Nephron progenitor cell (in vitro differentiated cells): ENCODE measurements at places on chromosomes 6 and 20.
A peak's percentile ranks its signal among the peaks of the same experiment; 100 is the strongest.

GRCh38 chr6:127403636-127404035 is 55.6 kb downstream of the KIAA0408 start:
- DNase-seq = no peak

GRCh38 chr6:151675746-151676459 is 131.6 kb upstream of the ESR1 start:
- peak; percentile 63 for DNase-seq

DNA sequence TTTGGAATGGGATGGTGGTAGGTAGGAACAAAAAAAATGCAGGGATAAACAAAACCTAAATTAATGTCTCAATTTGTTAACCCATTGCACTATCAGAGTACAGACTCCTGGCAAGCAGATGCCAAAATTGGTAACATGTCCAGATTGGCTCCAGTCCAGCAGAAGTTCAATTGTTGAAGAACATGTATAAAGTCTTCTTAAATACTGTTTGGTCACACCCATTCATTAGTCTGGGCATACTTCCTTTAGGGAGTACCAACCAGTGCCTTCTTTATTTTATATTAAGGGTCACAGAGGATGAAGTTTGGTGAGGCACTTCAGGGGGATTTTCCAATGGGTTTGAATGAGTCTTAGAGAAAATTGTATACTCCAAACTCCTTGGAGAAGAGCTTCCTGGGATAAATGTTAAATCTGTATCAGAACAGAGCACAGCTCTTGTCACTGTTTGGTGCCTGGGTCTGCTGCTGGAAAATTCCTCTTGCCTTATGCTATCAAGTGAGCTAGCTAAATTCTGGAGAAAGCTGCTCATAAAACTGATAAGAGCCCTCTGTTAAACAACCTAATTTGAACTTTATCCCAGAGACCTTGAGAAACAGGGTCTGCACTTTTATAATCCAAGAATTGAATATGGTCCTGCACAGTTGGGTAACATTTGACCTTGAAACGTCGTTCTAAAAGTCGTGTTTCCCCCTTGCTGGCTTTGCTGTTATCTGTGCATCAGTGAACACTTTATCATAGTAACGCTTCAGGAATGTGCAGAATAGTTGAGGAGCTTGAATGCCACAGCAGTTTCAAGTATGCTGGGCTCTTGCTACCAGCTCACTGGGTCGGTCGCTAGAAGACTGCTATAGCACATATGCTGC is 334.1 kb upstream of the CITED2 start:
- no peak for DNase-seq

- no peak for DNase-seq
These were observed 766 bp upstream of the TINAG start for GRCh38 chr6:54307439-54307910.

GRCh38 chr6:159595173-159595572 is 97.9 kb downstream of the SOD2 start:
- DNase-seq = no peak

- no peak for DNase-seq
These were observed 9.9 kb downstream of the SMOC2 start for GRCh38 chr6:168450917-168451316.

DNA sequence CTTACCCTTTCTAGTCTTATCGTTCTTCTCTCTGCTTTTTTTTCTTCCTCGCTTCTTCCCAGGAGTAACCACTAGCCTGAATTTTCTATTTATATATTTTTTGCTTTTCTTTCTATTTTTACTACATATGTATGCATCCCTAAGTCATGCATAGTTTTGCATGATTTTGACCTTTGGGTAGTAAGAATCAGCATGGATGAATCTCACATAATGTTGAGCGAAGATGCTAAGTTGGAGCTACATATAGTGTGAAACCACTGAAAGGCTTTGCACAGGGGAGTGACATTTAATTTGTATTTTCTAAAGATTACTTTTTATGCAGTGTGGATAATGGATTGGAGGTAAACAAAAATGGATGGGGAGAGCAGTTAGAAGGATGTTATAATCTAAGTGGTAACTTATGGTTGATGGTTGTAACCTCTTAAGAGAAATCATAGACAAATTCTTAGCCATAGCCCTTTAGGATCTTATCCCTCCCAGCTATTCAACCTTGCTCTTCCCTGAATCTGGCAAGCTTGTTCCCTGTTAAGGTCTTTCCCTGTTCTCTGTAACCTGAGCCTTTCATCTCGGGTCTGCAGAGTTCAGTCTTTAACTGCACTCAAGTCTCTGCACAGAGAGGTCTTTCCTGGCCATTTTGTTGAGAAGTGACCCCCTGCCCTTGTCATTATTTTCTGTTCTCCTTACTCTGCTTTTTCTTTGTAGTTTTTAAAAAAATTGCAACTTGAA is 18.0 kb downstream of the PEX7 start:
- no peak for DNase-seq

- DNase-seq = no peak
These were observed 9.0 kb upstream of the HDAC2 start for GRCh38 chr6:113979937-113980336.

DNA sequence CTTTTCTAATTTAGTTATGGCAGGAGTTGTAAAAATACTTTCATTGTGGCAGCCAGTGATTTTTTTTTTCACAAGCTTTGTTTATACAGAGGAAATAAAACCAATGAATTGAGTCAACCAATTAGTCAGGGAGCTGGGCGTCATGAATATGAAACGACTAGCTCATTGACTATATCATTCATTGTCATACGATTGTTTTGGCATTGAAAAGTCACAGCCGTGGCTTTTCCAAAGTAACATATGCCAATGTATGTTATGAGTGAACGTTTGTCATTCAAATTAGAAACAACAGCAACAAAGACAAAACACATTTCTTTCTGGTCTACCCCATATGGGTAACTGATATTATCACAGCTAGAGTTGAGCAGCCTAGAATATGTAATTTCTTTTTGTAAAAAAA is 810.6 kb downstream of the EPHA7 start:
- DNase-seq = no peak

DNA sequence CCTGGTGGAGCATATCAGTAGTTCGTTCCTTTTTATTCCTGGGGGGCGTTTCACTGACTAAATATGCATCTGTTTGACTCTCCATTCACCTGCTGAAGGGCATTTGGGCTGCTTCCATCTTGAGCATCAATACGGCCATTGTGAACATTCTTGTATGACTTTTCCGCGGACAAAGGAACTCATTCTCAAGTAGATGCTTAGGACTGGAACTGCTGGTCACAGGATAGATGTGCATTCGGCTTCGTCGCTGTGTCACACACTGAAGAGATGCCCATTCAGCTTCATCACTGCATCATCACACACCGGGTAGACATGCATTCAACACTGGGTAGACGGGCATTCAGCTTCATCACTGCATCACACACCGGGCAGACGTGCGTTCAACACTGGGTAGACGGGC is 95.3 kb downstream of the TAF4 start:
- DNase-seq = no peak

DNA sequence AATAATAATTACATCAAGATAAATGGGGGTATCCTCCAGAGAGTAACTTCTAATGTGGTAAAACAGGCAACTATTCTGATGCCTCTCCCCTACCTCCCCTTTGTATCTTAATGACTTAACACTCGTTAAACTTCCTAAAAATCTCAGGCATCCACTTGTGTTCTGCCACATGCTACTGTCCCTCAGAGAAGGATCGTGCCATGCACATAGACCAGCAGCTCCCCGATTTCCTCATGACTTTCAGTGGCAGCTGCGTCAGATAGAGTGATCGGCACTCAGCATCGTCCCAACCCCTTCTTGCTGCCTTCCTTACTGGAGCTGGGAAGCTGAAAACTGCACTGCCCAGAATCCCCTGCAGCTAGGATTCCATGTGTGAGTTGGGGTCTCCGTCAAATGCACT is 32.1 kb downstream of the RIPOR2 start:
- no peak for DNase-seq

GRCh38 chr6:160730911-160731310 is 28.9 kb downstream of the PLG start:
- peak; percentile 35 for DNase-seq

- no peak for DNase-seq
These were observed 41.8 kb downstream of the C6orf58 start for GRCh38 chr6:127618729-127619128.

- no peak for DNase-seq
These were observed 63.6 kb downstream of the RIPOR3 start for GRCh38 chr20:50627747-50628146.

GRCh38 chr20:2760952-2761305 is 39.5 kb downstream of the CPXM1 start:
- no peak for DNase-seq

GRCh38 chr6:5670811-5671561 is 335.7 kb downstream of the NRN1 start:
- DNase-seq = no peak

GRCh38 chr20:33083544-33084340 is 4.3 kb downstream of the BPIFB4 start:
- DNase-seq = no peak
